Hypothalamus (tissue), 51 donors: ENCODE measurements at places on chromosomes 2 and 18.

- no peak for DNase-seq
These were observed 1.4 kb downstream of the GFPT1 start for GRCh38 chr2:69385443-69386151.

DNA sequence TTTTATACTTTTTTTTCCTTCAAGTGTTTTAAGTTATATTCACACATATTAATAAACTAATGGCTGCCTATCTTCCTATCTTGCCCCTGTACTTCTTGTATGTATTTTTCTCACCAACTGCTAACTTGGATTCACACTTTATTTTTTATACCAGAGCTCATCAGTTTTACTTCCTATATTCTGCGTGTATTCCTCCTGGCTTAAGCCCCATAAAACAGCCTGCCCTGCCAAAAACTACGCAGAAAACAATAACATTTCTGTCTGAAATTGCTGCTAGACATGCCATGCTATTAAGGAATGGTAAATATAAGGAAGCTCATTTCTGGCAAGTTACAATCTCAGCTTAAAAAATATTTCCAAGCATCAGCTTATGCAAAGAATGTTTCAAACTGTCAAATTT is 172.3 kb downstream of the UBE2E3 start:
- no peak for DNase-seq

GRCh38 chr2:26034637-26034992 is 731 bp downstream of the RAB10 start:
- no peak for DNase-seq

DNA sequence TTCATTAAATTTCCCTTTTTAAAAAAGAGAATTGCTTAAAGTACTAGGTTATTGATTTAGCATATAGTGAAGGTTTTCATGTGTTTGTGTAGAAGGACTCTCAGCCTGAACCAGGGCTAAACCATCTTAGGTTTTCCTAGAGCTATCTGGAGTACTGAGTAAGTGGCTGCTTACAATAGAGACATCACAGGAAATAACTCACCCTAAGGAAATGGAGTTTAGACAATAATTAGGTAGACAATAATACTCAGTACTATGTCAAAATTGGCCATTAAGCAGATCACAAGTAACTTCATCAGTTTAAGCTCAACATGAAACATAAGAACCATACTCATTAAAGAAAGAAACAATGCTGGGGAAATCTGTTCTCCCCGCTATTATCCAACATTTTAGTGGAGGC is 240.0 kb downstream of the RND3 start:
- no peak for DNase-seq

- DNase-seq: no peak
These were observed 395.6 kb downstream of the SPAG16 start for GRCh38 chr2:213679894-213680293.

DNA sequence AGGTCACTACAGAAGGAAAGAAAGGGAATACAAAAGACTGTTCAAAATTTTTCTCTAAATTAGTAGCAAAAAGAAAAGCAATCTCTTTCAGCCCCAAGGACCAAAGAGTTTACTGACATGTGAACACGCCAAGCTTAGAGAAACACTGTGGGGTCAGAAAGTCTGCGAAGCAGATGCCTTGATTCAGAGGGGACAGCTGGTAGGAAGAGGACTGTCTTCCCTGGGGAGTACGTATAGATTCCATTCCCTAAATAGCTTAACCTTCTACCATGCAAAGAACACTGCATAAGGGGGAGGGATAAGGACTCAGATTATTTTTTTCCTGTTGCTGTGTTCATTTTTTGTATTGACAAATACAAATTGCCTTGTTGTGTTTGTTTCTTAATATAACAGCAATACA is 96.1 kb downstream of the IRS1 start:
- no peak for DNase-seq

- no peak for DNase-seq
These were observed 86.8 kb downstream of the GULP1 start for GRCh38 chr2:188378371-188378950.

GRCh38 chr2:224278531-224278930 is 123.4 kb downstream of the FAM124B start:
- DNase-seq: no peak

DNA sequence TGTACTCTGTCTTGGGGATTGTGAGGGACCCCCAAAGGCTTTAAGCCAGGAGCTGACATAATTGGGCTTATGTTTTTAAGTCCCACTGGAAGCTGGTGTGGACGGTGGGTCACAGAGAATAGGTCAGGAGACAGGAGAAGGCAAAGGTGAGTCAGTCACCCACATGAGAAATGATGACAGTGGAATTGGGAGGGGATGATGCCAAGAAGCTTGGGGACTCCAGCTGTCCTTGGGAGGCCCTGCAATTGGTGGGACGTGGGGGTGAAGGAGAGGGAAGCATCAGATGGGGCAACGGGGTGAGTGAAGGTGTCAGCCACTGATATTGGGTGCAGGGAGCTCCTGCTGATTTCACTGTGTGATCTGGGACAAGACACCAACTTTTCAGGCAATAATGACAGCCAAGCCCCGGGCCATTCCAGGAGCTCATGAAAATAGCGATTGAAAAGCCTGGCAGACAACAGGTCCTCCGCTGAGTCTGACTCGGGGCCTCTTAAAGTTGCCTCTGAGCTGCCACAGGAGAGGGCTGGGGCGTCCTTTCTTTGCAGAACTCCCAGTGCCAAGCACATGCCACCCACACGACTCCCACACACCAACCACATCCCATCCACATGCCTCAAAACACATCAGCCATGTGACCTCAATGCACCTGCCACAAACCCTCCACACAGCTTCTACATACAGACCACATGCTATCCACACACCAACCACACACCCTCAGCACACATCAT is 13.4 kb downstream of the TNS1 start:
- no peak for DNase-seq

DNA sequence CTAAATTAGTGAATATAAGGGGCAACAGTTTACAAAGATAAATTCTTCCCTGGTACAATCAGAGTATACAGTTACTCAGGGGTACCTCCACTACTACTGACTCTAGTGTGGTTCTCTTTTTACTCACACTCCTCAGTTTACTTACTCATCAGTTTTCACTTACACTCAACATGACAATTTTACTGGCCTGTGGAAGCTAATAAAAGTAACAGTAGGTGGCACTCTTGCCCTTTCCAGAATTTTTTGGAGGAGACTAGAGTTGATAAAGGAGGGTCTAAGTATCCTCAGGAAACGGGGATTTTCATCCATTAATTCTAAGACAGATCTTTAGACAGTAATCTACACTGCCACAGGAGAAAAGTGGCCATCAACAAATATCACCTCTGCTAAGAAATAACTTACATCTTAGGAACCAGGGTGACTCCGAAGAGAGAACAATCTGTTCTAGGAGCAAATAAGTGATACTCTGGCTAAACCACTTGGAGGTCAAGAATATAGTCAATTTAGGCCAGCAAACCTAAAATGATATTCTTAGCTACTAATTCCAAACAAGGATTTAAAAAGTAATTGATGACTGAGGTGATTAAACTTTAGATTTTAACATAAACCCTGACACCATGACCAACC is 61.3 kb downstream of the ATL2 start:
- DNase-seq: peak; percentile 38

GRCh38 chr2:165467921-165468320 is 1.6 kb upstream of the CSRNP3 start:
- DNase-seq: no peak

DNA sequence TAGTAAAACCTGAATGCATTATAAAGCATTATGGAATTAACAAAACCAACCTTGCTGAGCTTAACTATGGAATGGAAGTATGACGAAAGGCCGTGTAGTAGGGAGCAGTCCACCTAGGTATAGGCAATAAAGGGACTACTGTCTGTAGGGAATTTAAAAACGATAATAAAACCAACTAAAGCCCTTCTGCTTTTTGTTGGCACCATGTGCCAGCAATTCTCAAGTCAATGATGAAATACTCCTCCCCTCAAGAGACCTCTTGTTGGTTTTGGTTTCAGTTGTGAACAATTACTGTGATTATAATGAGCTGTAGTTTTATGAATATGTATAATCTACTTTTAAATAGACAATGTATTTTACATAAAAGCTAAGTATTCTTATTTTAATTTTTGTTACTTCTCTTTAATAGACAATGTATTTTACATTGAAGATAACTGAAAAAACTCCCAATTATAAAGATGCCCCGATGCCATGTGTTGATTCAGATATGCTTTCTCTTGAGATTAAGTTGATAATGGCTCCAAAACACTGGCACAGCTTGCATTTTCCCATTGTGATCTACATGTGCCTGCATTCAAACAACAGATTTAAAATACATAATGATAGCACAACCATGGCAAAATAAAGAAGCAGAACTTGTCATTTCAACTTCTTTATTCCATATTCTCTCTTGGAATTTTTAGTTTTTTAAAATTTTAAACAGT is 55.5 kb upstream of the ZDBF2 start:
- no peak for DNase-seq

DNA sequence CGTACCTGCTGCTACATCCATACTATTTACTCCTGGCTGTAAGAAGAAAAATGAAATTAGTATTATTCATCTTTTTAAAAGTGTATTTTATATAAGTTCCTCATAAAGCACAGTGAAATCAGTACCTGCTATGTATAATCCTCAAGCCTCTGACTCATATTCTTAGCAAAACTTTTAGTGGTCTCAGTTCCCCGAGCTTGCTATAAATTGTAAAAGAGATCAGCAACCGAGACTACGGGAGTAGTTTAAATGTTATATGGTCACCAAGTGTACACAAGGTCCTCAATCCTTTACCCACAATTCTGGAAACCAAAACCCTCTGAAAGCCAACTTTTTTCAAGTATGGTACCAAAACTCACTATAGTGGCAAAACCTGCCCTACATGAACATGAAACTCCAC is 24.2 kb downstream of the PRPF40A start:
- DNase-seq: no peak

DNA sequence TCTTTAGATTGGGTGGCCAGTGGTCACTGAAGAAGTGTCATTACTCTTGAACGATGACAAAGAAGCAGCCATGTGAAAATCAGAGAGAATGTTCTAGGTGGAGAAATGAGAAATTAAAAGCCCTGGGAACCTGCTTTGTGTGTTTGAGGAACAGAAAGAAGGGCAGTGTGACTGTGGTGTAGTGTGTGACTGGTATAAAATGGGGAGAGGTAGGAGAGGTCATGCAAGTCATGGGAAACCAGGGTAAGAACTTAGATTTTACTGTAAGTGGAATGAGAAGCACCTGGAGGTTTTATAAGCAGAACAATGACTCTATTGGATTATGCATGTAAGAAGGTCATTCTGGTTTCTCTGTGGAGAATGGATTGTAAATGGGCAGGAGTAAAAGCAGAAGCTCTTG is 12.2 kb downstream of the ICOS start:
- DNase-seq: no peak

- DNase-seq: no peak
These were observed 90.2 kb upstream of the TWSG1 start for GRCh38 chr18:9244376-9244775.

DNA sequence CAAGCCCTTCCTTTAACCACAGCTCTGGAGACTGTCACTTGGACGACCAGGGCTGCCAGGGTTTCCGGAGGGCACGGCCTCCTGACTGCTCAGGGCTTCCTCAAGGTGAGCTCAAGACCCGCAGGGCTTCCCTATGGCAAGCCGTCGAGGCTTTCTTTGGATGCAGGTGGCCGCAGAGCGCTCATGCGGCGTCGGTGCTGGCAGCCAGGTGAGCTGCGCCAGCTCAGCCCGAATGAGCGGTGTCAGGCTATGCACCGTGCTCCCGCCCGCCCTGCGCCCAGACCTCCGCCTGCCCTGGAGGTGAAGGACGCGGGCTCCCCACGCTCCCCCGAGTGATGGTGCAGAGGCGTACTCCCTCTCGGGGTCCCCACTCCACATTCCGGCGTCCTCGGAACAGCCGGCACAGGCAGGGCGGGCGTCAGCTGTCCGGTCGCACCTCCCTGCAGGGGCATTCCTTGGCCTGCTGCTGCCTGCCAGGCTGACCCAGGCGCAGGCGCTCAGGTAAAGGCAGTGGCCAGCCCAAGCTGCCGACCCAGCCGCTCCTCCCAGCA is 20.8 kb upstream of the TUBB6 start:
- no peak for DNase-seq

GRCh38 chr2:176091329-176092258 is 927 bp upstream of the HOXD13 start:
- no peak for DNase-seq

- DNase-seq: no peak
These were observed 6.7 kb downstream of the PLA2R1 start for GRCh38 chr2:160055726-160056108.

- DNase-seq: no peak
These were observed 453.0 kb downstream of the KCNJ3 start for GRCh38 chr2:155151472-155151871.

- no peak for DNase-seq
These were observed 90.1 kb downstream of the ACVR1 start for GRCh38 chr2:157785866-157786662.

DNA sequence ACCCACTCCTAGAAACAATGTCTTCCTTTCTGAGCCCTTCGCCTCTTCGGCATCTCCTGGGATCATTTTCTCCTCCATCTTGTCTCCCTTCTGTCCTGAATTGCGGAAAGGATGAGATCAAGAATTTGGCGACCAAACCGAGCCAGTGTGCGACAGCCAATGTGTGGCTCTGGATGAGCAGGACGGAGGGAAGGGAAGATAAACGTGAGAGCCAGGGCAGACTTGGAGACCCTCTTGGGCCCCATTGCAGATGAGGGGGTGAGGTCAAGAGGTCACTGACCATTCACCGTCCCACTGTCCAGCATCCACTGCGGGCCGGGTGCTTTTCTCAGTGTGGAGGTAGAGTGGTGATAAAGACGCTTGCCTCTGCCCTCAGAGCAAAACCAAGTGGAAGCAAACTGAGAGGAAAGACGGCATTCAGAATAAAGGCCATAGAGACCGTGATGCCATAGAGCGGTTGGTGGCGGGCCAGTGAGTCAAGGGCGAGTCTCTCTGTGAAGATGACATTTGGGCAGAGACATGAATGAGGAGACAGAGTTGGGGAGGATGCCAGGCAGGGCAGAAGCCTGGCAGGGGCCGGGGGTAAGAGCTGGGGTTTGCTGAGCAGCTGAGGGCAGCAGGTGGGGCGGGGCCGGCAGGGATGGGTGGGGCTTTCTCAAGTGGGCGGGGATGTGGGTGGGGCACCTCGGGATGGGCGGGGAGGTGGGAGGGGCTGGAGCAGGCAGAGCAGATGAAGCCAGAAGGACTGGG is 55.6 kb downstream of the ACAA2 start:
- DNase-seq: no peak

DNA sequence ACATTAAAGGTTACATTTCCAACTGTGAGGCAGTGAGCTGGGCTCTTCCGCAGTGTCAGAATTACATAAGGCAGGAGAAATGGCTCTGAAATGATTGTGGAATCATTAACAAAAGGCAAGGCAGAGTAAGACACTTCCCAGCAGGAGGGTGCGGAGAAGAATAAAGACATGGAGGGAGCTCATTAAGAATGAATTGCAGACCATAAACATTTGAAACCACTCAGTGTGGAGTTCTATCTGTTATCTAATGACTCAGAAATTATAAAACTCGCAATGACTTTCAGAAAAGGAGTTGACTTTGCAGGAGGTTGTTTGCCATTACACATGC is 77.0 kb downstream of the SMIM21 start:
- no peak for DNase-seq

GRCh38 chr2:105590780-105591660 is 153.7 kb upstream of the NCK2 start:
- DNase-seq: no peak

GRCh38 chr2:30074023-30074422 is 72.8 kb upstream of the YPEL5 start:
- no peak for DNase-seq
